ENCODE measurements at places on chromosomes 2 and 18.
A peak's percentile ranks its signal among the peaks of the same experiment; 100 is the strongest.

DNA sequence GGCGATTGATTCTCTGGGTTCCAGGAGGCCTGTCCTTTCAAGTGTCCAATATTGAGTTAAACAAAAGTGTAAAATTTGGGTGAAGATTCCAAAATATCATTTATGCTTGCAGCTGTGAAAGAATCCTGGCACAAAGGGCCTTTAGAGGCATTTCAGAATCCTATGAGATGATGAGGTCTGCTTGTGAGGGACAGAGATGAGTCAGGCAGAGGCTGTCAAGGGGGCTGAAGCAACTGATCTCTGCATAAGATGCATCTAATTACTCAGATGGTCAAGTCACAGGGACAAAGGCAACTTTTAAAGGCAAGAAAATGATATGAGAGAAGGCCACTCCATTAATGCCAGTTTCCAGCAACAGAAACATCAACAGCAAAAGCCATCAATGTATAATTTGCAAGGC is 78.8 kb downstream of the FHOD3 start:
- DNase-seq: no peak

- DNase-seq: no peak
Measured at GRCh38 chr2:100756704-100757103, 63.2 kb upstream of the NPAS2 start.

- DNase-seq: no peak
Measured at GRCh38 chr2:48380989-48381625, 148.8 kb upstream of the STON1 start.

DNA sequence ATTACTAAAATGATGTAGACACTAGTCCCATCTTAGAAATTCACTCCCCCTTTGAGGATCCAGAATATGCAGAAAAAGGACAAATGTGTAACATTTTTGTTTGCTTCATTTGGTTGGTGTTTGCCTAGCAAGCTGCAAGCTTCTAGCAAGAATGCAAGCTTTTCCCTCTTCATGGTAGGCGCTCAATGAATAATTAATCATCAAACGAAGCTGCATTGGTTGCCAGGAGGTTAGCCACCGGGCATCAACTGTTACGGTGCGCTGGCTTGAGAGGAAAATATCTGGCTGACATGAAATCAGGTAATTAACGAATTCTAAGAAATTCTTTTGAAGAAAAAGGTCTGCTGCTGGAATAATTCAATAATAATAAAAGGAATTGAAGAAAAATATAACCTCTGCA is 341.0 kb upstream of the KYNU start:
- no peak for DNase-seq

GRCh38 chr2:109137616-109138015 is 8.6 kb downstream of the SH3RF3 start:
- DNase-seq: no peak

- no peak for DNase-seq
Measured at GRCh38 chr2:103656558-103656957, 894.7 kb downstream of the TMEM182 start.

- DNase-seq: no peak
Measured at GRCh38 chr2:104876606-104877570, 23.0 kb downstream of the POU3F3 start.

- peak; percentile 1 for DNase-seq
Measured at GRCh38 chr2:167783261-167784083, 463.9 kb downstream of the STK39 start.

DNA sequence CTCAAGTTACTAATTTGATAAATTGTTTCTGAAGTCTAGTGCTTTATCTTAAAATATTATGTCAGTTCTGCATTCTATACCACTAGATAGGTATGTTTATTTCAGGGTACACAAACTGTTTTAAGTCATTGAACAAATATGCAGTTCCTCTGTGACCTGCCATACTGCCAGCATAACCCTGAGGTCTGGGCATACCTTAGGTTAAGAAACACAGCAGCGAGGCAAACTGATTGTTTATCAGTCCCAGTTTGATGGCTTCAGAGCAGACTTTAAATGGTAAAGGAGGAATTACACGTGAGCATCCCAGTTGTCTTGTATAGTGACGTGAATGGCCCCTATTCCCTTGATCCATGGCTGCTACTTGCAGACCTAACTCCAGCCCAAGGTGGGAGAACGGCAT is 186.4 kb upstream of the LRRTM1 start:
- DNase-seq: no peak

DNA sequence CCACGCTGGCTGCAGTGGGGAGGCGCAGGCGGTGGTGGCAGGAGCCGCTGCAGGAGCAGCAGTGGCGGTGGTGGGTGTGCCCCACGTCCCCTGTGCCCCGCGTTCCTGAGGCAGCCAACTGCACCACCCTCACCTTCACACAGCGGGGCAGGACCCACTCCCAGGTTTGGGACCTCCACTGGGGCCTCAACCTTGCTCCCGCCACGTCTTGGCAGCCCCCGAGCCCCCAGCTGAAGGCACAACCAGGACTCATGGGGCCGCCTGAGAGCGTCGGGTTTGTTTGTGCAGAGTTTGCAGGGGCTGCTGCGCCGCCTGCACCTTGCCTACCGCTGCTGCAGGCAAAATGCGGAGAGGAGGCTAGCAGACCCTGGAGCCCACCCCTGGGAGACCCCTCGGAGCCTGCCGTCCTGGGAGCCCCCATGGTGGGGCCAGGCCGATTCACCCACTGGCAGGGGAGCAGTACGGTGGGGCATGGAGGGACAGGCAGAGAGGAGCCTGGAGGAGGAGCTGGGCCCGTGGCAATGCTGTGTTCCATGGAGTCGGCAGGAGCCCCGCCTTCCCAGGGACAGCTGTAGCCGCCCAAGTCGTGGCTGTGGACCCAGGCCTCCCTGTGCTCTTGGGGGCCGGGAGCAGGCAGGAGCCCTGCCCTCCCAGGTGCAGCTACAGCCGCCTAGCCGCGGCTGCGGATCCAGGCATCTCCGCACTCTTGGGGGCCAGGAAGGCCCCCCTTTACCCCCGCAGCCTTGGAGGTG is 14.7 kb upstream of the EML6 start:
- DNase-seq: peak; percentile 12

DNA sequence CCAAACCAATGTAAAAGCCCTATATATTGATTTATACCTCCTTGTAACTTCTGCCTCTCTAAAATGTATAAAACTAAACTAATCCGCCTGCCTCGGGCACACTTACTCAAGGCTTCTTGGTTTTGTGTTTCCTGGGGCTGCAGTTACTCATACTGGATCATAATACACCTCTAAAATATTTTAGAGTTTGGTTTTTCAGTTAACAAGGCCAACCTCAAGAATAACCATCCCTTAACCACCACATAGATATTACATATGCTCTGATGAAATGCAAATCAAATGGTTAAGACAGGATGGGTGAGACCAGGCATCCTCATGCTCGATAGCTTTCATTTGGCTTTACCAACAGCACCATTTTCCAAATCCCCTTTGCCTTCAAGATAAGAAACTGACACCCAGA is 46.4 kb downstream of the UXS1 start:
- DNase-seq: no peak

GRCh38 chr18:41266616-41267015 is 688.4 kb upstream of the PIK3C3 start:
- peak; percentile 21 for DNase-seq

GRCh38 chr2:38174646-38175423 is 98.9 kb upstream of the CYP1B1 start:
- peak; percentile 93 for DNase-seq

- no peak for DNase-seq
Measured at GRCh38 chr2:131029812-131030211, 63.4 kb downstream of the FAM168B start.

DNA sequence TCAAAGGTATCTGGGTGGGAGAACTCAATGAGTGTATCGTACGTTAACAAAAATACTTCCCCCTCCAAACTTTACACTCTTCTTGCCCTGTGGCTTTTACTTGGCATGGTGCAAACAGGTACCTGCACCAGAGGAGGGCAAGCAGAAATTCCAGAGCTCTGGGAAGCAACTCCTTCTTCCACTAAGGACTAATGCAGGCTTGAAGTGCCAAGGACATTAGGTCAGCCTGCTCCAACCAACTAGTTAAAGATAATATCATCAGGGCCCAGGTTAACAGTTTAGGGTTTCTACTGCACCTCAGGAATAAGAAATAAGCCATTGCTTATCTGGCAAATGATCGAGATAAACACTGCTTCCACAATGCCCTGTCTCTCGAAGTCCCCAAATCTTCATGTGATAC is 70.4 kb downstream of the LRPPRC start:
- no peak for DNase-seq
